Hematopoietic multipotent progenitor cell treated with erythropoietin and hydrocortisone succinate and interleukin-3 and kit ligand, for 8 days (in vitro differentiated cells): ENCODE measurements at places on chromosomes 16 and 17.

DNA sequence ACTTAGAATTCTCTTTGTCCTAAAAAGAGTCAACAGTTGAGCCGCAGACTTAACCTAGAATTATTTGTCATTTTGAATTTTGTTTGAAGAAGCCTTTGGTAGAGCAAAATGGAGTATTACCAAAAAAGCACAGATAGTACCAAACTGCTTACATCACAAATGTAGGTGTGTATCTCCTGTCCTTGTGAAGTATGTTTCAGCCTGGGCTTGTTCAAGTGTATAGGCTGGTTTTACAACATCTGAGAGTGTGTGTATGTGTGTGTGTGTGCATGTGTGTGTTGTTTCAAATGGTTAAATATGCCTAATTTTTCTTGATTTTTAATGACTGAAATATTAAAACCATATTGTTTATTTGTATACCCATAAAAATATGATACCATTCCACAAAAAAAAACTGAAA, 188.7 kb upstream of the AXIN2 start:
- DNase-seq, result no peak

GRCh38 chr17:17170346-17170985, 35.7 kb downstream of the PLD6 start:
- DNase-seq, result no peak

DNA sequence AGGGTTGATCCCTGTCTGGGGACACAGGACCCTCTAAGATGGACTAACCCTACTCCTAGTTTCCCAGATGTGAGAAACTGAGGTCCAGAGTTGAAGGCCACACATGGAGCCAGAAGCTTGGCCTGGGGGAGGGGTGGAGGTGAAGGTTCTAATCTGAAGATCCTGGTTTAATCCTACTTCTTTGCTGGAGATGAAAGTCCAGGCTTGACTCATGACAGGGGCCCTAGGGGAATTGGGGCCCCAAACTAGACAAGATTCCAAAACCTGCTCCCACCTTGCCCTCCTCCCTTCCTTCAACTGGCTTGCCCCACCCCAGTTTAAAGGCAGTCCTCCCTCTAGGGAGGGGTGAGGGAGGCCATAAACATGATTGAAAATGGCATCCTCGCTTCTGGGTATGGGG, 21.6 kb downstream of the IGF2BP1 start:
- no peak for DNase-seq

DNA sequence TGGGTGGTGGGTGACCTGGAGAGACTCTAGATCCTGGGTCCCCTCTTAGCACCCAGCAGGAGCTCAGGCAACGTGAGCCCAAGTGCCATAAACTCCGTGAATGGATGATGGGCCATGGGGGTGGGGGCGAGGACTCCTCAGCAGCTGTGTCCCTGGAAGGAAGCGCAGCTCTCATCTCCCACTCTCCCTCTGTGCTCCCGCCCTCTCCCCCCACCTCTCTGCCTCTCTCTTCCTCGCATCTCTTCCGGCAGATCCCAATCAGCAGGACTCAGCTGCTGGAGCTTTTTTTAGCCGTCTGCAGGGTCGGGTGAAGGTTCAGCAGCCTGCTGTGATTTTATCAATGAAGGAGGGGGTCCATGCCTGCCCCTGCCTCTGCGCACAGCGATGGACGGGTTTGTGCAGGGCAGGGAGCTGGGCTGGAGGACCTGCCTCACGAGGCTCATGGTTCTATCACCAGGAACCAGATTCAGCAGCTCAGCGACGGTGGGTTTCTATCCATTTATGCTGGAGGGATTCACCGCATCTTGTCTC, 8.3 kb downstream of the CCR7 start:
- no peak for DNase-seq

- DNase-seq, result no peak
These were observed 885.9 kb downstream of the CDH8 start for GRCh38 chr16:61150351-61150750.
